GM19239 (cell line): ENCODE measurements at places on chromosomes 2 and 18.

DNA sequence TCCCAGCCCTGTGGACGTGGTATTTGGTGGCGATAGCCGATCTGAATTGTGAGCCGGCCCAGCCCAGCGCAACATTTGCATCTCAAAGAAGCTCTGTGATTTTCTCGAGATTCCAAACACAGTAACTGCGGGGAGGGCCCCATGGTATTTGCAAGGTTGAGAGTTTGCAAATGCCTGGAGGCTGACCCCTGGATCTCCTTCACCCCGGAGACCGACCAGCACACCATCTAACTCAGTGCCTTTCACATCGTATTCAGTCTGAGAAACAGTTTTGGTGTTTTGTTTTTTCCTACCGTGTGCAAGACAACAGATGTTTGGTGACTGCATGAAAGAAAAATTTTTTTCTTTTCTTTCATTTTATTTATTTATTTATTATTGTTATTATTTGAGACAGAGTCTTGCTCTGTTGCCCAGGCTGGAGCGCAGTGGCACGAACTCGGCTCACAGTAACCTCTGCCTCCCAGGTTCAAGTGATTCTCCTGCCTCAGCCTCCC, 40.3 kb downstream of the MYCN start:
- DNase-seq, result no peak

- no peak for DNase-seq
These were observed 185.4 kb downstream of the TFCP2L1 start for GRCh38 chr2:121099329-121100290.

- DNase-seq, result no peak
These were observed 82.7 kb upstream of the SMAD2 start for GRCh38 chr18:48013162-48013561.

DNA sequence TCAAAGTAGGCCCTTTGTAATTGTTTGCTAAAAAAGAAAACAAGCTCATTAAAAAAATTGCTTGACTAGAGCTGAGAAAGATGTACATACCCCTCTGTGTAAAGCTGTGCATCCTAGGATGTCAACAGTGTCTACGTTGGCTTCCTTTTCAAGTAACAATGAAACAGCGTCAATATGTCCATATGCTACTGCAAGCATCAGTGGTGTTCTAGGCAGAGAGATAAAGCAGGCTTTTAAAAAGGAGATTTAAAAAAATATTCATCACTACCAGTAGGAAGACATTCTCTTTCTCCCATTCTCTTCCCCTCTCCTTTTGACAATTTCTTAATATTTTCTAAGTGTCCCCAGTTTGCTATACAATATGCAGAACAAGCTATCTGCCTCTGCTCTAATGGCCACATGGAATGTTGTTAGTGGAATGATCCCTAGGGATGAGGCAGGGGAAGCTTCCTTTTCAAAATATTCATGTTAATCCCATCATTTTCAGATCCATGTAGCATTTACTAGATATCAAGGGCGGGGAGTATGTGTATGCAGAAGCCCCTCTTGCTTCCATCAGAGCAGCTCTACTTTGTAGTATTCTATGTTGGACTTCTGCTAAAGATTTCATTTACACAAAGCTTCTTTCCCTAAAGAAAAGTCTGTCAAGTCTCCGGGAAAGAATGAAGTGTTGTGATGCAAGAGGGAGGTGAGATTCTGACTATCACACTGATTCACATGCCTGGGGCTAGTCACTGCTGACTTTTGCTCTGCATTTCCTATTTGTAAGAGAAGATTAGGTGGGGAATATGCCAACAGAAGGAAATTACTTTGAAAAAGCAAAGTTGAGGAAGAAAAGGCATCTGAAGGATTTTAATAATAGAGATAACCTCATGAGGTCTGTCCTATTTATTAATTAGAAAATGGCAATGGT, 81.5 kb upstream of the PGAP1 start:
- DNase-seq, result no peak

DNA sequence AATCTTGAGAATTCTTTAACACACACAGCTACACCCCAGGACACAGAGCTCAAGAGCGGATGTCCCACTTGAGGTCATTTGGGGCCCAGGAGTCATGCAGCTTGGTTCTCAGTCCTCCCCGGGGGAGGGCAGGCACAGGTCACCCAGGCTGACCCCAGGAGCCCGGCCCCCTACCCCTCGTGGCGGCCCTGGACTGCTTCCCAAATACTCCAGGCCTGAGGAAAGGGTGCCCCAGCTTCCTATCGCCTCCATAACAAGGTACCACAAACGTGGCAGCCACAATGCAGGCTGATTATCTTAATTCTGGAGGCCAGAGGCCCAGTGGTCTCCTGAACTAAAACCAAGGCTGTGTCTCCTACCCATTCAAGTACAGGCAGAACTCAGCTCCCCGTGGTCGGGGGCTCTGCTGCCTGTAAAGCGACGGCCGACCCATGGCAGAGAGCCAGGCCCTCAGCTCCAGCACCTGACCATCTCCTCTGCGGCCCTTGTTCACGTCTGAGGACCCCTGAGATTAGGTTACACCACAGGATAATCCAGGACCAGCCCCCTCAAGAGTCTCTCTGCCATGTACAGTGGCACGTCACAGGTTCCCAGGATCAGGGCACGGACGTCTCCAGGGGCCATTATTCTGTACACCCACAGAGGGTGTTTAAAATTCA, 10.5 kb downstream of the SLC66A2 start:
- no peak for DNase-seq

GRCh38 chr2:199329466-199329865, 128.3 kb downstream of the SATB2 start:
- DNase-seq, result no peak

DNA sequence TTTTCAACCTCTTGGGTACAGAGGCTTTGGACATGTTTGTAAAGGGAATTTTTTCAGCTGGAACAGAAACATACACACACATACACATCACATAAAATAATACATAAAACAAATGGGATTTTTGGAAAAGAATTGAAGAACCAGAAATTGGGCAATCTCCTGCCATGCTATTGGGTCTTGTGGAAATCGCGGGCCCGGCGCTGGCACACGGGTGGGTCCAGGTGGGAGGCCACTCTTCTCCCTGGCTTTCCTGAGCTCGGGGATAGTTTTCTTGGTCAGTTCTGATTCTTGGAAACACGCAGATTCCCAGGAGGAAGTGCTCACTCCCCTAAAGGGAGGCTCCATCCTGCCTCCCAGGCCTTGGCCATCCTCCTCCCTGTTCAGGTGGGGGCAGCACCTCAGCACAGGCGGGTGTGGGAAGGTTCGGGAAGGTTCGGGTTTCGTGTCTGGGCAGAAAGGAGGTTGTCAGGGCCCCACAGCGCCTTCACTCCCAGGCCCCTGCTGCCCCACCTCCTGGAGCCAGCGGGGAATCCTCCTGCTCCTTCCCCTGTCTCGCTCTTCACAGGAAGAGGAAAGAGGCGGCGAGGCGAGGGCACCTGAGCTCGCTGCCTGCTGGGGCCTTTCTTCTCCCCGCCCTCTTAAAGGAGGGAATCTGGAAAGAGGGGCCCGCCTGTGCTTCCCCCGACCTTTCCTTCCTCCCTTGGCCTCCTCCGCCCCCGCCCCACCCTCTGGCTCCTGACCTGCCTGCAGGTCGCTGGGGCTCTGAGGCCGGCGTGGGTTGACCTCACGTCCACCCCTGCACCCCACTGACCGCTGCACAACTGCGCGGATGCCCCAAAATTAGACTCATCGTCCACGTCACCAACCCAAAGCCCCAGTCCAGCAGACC, 97.8 kb upstream of the PXDN start:
- no peak for DNase-seq

DNA sequence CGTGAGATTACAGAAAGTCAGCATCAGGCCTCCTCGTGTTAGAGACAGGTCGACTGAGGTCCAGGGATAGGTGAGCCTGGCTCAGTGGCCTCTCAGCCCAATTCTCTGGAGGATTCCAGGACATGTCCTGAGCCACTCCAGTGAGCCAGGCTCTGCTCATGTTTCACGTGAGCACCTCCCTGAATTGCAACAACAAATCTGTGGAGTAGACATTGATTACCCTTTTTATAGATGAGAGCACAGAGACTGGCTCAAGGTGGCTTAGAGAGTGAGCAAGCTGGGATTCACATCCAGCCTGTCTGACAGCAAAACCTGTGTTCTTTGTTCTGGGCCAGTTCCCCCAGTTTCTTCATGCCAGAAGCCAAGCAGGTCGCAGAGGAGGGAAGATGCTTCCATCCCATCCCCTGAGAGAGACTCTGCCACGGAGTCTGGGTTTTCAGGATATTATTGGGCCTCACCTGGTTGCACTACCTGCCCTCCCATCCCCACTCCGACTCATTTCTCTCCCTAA, 46.4 kb downstream of the HS1BP3 start:
- DNase-seq, result no peak

DNA sequence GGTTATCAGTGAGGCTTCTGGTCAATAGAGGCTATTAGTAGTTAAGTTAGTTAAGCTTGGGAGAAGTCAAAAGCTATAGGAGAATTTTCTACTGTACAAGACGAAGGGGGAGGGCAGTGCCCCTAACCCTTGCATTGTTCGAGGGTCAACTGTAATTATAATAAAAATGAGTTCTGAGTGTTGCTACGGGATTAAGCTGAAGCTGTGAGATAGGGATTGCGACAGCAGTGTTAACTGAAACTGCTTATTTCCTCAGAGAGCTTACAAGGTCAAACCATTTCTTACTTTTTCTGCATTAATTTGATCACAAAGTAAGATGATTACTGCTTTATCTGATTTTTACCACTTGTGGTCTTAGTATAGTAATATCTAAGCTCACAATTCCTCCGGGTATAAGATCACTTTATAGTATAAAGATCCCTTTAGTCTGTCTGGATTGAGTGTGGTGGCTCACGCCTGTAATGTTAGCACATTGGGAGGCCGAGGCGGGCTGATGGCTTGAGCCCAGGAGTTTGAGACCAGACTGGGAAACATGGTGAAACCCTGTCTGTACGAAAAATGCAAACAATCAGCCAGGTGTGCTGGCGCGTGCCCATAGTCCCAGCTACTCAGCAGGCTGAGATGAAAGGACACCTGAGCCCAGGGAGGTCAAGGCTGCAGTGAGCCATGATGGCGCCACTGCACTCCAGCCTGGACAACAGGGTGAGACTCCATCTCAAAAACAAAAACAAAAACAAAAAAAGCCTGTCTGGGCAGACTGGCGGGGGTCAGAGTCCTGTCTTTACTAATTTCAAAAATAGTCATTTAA, 119.5 kb upstream of the TLK1 start:
- DNase-seq, result no peak

DNA sequence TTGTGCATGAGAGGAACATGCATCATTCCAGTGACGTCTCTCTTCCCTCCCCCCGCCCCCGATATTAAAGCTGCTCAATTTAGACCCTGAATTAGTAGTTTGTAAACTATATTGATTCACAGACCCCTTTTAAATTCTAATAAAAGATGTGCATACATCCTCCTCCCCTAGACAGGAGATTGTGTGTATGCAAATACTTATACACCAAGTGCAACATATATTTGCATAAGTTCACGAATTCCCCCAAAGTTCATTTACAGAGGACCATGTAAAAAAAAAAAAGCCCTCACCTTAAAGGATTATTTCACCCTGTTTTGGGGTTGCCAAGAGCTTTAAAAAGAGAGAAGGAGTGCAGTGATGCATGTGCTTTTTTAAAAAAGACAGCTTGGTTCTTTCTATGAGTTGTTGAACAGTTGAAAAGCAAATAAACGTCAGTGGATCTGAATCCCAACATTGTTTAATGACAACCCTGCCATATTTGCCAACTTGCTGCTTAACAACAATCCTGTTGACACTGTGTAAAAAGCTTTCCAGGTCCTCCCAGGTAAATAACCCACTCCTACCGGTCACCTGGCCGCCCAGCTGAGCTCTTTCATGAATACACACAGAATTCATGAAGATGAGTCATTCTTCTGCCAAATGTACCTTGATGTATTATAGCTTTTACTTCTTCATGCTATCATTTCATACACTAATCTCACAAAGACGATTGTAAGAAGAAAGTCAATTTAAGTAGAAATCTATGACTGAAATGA, 211.5 kb downstream of the IKZF2 start:
- no peak for DNase-seq

DNA sequence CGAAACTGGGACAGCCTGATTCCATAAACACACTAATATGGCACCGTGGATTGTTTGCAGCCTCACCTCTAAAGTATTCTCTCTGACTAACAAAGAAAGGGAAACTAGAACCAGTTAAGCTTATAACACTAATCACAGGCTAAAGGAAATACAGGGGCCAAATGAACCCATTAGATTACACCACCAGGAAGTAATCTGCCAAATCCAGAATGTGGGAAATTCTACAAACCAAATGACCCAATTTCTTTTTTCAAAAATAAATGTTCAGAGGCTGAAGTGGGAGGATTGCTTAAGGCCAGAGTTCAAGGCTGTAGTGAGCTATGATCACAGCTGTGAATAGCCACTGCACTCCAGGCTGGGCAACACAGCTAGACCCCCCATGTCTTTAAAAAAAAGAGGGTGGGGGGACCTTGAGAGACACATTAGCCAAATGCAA, 1.5 kb upstream of the MPPE1 start:
- no peak for DNase-seq

DNA sequence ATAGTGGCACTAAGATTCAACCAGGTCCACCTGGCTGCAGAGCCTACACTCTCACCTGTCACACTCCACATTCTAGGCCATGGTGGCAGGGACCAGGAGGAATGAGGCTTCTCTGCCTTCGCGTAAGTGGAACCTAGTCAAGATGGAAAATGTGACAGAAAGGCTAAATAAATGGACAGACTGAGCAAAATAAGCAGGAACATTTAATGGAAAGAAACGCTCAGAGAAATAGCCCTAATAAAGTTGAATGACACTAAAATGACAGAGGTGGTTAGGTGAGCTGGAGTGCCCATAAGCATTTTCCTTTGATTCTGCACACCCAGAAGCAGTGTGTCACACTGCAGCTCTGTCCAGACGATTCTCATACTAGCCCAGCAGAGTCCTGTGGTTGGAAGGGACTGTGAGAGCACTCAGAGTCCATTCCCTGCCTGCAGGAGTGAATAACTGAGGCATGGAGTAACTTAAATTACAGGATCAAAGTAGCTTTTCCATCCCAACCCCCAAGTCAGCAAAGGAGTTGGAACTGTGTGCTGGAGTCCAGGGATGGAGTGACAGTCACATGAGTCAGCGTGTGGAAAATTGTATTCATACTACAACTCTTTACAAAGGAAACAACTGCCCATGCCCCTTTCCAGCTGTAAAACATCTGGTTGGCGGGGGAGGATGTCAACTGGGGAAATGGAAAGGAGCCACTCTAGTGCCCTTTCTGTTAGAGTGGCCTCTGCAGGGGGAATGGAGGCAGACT, 105.4 kb upstream of the LGALSL start:
- DNase-seq, result no peak

DNA sequence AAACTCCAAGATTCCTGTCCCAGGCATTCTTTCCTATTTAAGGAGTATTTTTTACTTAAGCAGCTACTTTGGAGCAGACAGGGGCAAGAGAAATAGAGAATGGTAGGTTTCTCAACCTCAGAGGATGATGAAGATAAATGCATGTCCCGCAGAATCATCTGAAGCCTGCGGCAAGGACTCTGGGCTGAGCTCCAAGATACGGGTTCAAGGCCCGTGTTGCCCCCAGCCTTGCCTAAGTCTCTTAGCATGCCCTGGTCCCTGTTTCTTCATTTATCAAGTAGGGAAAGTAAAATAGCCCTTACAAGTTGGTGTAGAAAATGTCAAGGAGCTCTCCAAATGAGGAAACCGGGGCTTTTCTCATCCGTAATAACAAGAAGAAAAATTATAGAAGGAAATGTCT, 214.0 kb downstream of the KLHL29 start:
- no peak for DNase-seq
